GM23338 (cell line): ENCODE measurements at places on chromosomes 4 and X.

DNA sequence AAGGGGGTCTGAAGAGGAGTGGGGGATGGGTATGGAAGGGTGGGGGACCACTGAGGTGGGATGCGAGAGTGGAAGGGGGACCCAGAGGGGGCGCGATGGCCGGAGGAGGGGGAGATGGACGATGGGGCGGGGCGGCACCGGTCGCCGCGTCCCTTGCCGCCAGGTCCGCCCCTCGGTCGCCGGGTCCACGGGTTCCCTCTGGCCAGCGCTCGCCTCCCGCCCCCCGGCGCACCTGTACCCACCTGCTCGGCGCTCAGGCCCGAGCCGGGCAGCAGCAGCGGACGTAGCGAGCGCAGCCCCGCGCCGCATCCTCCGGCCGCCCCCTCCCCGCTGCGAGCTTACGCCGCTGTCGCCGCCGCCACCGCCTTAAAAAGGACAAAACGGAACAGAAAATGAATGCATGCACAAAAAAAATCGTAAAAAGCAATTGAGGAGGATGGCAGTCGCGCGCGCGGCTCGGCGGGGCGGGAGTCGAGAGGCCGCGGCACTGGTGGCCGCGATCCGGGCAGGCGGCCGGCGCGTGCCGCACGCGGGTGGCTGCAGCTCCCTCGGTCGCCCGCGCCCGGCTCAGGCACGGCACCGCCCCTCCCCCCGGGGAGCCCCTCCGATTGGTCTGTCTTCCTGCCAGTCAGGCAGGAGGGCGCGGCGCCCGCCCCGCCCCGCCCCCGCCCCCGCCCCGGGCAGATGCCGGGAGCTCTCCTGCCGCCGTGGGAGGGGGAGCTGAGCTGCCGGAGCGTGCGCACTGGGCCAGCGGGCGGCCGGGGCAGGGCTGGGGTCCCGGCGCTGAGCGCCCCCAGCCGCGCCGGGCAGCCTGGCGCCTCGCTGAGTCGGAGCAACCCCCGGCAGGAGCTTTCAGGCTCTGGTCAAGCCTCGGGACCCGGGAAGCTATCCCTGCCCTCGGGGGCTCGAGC, at the start of gene JAKMIP1:
TSS of gene JAKMIP1 (minus strand) at position 539 of the 911 bp plus-strand sequence. CDS start 87,699 bp downstream, outside the sequence.
- DNase-seq = peak; percentile 80
- H3K27ac ChIP-seq = no peak within 1 kb of the TSS
- H3K4me1 ChIP-seq = peaks cover 26% of the 10 kb centered on the region
- peak within 1 kb of the TSS; percentile 79 for H3K4me3 ChIP-seq

- no peaks in the 10 kb centered on the region for H3K36me3 ChIP-seq
- H3K27me3 ChIP-seq = no peaks in the 10 kb centered on the region
- DNase-seq = no peak
- H3K4me1 ChIP-seq = no peaks in the 10 kb centered on the region
- no peak overlapping the region for H3K27ac ChIP-seq
These were observed 20.1 kb downstream of the TMEM255A start for GRCh38 chrX:120291211-120291610.

DNA sequence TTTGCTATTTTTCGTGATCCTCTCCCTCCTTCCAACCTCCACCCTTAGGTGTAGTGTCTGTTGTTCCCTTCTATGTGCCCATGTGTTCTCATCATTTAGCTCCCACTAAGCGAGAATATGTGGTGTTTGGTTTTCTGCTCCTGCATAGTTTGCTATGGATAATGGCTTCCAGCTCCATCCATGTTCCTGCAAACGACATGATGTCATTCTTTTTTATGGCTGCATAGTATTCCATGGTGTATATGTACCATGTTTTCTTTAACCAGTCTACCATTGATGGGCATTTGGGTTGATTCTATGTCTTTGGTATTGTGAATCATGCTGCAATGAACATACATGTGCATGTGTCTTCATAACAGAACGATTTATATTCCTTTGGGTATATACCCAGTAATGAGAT, 102.7 kb downstream of the SEL1L3 start:
- H3K27me3 ChIP-seq = no peaks in the 10 kb centered on the region
- DNase-seq = no peak
- no peak overlapping the region for H3K4me3 ChIP-seq
- no peaks in the 10 kb centered on the region for H3K4me1 ChIP-seq

DNA sequence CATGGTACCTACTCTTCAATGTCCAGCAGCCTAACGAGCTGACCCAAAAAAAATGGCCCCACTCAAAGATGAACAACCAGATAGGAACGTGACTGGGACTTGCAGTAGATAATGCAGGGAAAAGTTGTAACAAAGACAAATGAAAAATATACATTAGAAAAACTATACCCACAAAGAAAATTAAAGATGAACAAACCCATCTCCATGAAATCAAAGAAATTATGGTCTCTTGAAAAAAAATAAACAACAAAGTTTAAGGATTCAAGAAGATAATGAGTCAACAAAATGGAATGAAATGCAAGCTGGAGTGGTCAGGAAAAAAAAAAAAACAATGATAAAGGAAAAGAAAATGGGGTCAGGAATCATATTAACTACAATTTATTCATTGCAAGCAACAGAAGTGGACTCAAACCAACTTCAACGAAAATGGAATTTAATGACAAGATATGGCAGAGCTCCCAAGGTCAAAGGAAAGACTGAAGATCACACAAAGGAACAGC, 309.8 kb upstream of the GALNT7 start:
- no peaks in the 10 kb centered on the region for H3K4me1 ChIP-seq
- H3K27me3 ChIP-seq = no peaks in the 10 kb centered on the region
- no peak overlapping the region for H3K4me3 ChIP-seq

DNA sequence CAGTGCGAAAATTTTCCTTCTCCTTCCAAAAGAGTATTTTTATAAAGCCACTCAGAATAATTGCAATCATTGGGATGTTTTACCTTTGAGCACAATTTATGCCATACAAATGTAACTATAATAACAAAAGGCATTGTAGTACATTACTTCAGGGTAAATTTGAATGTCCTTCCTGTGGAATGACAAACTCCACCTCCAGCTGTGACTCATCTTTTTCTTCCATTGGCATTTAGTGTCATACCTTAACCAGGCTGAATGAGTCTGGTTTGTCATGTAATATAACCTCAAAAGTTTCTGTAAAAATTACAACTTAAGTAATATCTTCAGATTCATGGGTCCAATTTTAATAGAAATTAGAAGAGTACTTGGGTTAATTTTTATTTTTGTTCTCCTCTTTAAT, 93.3 kb downstream of the TMEM47 start:
- peaks cover 62% of the 10 kb centered on the region for H3K4me1 ChIP-seq
- no peaks in the 10 kb centered on the region for H3K27me3 ChIP-seq
- DNase-seq = peak; percentile 44
